NCI-H2171 (cell line): ENCODE measurements at places on chromosomes 13 and 19.

DNA sequence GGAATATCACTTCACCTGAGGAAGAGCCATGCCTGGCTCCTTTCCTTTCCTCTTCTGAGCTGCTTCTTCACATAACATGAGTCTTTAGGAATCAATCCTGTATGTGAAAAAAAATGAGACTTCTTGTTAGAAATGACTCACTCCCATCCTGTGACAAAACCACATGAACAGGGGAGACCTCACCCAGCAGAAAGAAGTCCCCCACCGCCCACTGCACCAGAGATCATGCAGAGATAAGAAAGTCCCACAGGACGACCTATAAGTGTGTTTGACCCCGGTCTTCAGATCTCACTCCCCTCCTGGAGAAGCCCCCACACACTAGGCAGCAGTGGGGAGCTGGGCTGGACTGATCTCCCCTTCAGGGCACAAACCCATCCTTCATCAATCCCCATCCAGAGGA, 7.8 kb downstream of the ZNF600 start:
- no peak for DNase-seq

GRCh38 chr13:109301726-109302125, 484.7 kb downstream of the IRS2 start:
- DNase-seq = peak; percentile 52

GRCh38 chr13:108816375-108816774, 187.0 kb downstream of the MYO16 start:
- no peak for DNase-seq

GRCh38 chr13:37601648-37602440, 3.3 kb upstream of the POSTN start:
- DNase-seq = no peak

- no peak for DNase-seq
These were observed 87.9 kb upstream of the WASF3 start for GRCh38 chr13:26469602-26470001.

GRCh38 chr13:29922281-29922821, 71.9 kb upstream of the UBL3 start:
- DNase-seq = no peak

- DNase-seq = no peak
These were observed 2.6 kb upstream of the SLC10A2 start for GRCh38 chr13:103068836-103069235.

DNA sequence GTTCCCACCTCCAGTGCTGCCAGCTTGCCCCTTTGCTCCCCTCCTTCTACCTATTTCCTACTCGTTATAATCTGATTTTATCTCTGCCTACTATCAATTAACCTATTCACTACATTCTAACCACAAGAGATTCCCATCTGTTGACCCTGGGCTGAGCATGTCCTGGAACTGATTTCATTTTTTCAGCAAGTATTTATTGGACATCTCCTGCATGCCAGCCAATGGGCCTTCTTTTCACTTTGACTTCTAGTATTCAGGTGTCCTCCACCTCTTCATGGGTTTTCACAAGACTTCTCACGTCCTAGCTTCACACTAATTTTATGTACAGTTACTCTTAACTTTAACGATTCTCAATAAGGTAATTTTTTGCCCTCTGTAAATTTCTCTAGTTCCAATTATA, 282.7 kb upstream of the KLHL1 start:
- DNase-seq = no peak

DNA sequence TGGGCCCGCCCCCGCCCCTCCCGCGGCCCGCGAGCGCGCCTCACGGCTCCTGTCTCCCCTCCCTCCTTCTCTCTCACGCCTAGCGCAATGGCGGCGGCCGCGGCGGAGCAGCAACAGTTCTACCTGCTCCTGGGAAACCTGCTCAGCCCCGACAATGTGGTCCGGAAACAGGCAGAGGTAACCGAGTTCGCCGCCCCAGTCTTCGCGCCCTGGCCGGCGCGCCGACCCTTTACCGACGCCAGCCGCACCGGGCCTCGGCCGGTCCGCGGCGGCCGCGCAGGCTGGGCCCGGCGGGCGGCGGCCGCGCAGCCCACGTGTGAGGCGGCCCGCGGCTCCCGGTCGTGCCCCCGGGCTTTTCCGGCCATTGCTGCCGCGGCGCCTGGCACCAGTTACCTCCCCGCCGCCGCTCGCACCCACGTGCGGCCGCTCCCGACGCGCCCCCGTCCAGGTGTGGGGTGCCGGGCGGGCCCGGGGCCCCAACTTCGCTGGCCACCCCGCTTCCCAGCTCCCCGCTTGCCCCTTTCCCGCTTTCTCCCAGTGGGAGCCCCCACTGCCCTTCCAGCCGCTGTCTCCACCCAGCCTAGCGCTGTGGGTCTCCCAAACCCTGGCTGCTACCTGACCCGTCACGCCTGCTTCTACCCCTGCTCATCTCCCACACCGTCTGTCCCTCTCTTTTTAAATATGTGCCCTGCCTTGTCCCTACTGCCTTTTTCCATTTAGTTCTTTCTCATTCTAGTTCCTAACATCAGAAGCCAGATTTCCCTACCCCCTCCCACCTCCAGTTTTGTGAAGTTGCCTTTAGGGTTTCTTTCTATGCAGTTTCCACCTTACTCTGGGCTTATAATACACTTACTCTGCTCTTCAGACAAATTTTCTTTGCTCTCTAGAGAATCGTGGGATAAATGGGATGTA, 23.4 kb downstream of the IPO5 start:
- DNase-seq = no peak

DNA sequence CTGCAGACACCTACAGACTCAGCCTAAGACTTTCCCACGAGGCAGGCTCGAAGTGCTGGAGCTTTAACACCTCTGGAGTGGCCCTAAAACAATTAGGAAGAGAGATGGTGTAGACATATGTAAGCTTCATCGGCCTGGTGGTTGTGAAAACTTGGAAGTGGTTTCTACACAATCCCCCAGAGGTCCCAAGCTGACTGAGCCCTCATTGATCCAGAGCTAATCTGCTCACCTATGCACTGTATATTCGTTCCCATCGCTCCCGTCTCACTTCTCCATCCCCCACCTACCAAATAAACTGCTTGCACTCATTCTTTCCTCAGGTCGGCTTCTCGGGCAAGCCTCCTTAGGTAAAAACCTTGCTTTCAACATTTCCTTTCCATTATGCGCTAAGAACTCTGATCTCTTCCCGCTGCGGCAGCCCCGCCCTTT, 767 bp upstream of the ZNF793 start:
- peak; percentile 50 for DNase-seq

DNA sequence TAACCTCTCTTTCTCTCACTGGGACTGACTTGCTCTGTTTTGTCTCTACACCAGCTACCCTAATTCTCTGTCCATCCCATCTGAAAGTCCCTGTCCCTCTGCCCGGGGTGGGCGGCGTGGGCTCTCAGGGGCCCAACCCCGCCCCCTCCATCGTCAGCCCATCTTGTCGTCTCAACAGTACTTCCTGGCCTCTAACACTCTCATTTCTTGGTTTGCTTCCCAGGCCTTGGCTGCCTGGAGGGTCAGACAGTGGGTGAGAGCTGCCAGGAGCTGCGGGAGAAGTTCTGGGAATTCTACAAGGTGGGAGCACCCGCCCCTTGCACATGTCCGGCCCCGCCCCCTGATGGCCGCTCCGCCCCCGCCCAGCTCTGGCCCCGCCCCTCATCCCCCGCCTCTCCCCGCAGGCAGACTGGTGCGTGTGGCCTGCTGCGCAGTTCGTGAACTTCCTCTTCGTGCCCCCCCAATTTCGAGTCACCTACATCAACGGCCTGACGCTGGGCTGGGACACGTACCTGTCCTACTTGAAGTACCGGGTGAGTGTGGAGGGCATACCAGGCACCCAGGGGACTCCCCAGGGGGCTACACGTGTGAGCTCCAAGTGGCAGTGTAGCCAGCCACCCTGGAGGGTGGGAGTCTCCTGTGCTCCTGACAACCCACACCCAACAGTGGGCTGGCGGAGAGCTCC, 1.7 kb downstream of the MPV17L2 start:
- no peak for DNase-seq

- no peak for DNase-seq
These were observed 91.8 kb downstream of the UBL3 start for GRCh38 chr13:29758531-29759114.

- no peak for DNase-seq
These were observed 31.9 kb downstream of the SCGB2B2 start for GRCh38 chr19:34644991-34645461.

GRCh38 chr13:32255724-32256109, 59.4 kb downstream of the ZAR1L start:
- DNase-seq = no peak

DNA sequence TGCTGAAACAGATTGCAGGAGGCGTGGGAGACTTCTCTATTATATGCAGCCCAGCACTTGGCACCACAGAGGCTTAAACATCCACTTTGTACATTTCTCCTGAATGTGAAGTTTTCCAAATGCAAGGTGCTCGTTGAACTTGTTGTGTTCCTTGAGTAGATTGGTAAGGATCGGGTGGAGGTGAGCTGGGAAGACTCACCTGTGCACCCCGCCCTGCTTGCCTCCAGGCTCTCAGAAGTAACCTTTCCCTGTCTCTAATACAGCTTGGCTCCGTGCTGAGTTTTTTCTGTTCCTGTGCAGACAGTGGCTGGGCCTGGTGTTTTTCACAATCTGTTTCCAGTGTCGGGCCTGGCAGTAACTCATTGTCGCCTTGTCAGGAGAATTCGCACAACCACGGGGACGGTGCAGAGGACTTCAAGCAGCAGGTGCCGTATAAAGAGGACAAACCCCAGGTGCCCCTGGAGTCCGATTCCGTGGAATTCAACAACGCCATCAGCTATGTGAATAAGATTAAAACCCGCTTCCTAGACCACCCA, 12.3 kb downstream of the SIN3B start:
- DNase-seq = no peak

DNA sequence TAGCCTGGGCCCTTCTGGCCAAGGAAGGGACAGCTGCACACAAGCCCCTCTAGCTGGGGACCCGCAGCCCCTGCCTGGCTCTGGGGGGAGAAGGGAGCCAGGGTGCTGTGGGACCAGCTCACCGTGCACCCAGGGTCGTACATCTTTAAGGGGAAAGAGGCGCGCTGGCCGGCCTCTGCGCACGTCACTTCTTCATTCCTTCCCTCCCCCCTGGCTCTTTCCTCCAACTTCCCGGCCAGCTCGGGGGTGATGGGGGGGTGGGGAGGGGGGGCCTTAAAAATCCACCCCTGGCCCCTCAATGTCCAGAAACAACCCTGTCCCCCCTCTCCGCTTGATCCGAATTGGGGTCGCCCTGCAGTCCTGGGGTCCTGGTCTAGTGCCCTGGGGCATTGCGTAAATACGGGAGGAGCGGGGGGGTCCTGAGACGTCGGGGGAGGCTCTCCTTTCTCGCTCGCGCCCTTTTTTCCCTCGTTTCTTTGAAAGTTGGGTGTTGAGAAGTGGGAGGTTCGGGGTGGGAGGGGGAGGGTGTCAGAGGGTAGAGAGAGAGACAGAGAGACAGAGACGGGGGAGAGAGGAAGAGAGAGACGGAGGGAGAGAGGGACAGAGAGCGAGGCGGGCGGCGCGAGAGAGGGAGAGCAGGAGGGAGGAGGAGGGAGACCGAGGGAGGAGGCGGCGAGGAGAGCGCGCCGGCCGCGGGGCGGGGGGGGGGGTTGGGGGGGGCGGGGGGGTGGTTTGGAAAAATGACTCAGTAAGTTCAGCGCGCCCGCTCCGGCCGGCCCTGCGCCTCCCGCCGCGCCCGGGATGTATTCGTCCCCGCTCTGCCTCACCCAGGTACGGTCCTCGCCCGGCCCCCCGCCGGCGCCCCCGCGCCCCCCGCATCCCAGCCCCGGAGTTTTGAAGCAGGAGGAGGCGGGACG, at the start of gene NFIC:
Gene NFIC, plus strand, starts transcription at position 748 of the 917 bp plus-strand sequence. Its CDS starts 54 bp downstream, at position 802.
- peak; percentile 36 for DNase-seq

DNA sequence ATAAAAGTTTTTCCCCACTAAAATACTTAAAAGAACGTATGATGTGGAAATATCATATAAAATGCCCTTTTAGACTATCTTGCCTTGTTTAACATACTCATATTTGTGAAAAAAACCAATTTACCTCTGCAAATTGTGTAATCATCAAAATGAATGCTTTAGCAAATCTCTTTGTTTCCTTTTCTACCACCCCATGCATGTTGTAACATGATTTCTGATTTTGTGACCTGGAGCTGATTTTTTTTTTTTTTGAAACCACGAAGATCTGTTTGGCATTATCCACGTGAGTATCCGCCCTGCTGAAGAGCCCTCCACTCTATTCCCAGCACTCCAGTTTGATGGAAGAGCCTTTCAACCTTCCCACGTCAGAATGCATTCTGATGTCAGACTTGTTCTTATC, 245.8 kb upstream of the NBEA start:
- no peak for DNase-seq

DNA sequence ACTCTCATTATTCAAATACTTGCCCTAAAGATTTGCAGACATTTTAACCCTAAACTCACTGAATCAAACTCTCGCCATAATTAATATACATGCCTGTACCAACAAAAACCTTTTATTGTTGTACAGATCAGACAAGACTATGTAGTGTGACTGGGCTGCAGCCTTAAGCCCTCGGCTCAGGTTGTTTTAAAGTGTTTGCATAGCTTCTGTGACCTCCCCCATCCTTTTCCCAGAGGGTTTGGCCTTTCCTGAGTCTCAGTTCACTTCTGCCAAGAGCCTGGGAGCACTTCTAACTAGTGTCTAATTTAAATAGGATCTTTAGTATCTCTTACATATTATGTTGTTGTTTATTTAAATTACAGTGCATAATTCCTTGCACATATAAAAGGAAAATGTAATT, 158.2 kb downstream of the HS6ST3 start:
- DNase-seq = no peak

DNA sequence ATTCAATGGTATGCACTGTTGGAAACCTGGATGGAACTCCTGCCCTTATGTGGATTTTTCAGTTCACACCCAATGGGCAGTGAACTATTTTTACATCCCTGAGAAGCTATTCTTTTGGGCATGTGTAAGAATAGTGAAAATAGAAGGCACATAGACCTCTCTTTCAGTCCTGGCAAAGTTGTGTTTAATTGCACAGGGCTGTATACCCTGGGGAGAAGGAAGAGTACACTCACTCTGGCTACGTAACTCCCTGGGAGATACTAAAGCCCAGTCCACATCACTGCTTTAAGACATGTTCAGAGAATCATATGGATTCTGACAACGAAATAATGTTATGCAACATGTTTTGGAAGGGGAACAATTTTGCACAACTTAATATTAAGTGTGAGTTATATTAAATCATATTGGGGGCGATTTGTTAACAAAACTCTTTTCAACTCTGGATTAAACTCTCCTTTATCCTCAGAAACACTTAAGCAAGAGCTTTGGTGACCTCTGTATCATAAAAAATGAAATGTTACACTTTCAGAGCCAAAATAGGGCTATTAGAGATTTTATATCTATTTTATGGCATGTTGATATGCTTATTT, 166.1 kb downstream of the DCT start:
- DNase-seq = no peak

DNA sequence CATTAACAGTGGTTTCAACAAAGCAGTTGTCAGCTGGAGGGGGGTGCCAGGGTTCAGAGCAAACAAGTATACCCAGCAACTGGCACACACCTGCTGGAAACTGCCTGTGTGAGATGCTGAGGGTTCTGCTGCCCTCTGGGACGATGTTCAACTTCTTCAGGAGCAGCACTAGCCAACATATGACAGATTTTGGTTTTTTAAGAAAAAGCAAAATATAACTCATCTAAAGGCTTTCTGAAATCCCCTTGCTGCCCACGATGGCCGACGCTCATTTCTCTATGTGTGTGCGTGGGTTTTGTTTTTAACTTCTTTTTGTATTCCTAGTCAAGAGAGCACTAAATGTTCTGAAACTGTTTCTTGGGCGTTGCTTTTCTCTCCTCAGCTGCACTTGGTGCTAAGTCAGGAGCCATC, 79.9 kb downstream of the MRPL57 start:
- DNase-seq = no peak
